Hepatic stellate cell (primary cell): ENCODE measurements at places on chromosomes 7 and 10.

DNA sequence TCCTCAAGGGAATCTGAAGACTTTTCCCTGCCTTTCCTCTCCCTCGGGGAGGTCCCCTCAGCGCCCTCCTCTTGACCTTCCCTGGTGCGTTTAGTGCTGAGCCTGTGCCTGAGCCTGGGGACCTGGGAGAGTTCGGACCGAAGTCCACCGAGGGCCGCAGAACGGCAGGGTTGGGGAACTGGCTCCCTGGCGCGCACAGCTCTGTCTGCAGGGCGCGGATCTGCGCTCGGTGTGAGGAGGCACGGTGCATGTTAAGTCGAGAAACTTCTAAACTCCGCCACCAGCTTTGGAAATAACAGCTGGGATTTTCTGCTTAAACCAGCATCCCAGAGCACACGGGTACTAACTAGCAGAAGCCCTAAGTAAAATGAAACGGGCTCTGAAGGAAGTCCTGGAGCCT, 44.2 kb upstream of the SLC29A4 start:
- no peak for DNase-seq

DNA sequence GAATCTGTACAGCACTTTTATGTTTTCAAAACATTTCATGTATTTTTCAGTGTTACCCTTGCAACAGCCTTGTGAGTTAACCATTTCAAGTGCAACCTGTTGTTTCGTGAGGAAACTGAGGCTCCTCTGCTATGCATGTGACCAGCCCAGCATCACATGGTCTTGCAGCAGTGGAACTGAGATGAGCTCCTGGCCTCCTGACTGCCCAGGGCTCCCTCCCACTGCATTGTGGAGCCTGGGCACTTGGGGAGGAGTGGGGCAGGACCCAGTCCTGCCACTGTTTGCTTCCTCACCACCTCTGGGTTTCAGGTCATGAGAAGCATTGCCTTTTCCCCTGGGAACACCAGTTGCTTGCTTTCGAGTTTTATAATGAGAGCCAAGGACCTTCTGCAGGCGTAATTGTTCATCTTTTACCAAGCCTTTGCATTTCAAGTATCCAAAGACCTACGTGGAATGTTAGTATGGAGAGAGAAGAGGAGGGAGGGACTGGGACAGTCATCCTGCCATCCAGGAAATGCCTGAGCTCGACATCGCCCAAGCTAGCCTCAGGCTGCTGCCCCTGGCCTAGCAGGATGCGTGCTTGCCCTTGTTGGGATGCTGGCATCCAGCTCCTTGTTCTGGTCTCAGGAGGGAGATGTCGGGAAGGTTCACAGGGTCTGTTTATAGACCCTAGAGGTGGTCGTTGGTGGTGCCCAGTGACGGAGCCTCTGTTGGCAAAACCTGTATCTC, 32.3 kb upstream of the BHLHA15 start:
- DNase-seq, result no peak

DNA sequence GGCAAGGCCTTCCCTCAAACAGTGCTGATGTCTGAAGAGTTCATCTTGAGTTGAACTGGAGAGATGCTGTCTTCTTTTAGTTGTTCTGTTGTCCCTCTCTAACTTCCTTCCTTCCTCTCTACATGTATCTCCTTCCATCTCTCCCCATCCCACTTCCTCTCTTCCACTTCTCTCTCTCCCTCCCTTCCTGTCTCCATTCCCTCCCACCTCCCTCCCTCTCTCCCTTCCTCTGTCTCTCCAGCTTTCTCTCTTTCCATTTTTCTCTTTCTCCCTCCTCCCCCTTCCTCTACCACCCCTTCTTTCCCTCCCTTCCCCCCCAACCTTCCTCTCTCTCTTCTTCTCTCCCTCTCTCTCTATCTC, 40.7 kb upstream of the TNS3 start:
- no peak for DNase-seq

DNA sequence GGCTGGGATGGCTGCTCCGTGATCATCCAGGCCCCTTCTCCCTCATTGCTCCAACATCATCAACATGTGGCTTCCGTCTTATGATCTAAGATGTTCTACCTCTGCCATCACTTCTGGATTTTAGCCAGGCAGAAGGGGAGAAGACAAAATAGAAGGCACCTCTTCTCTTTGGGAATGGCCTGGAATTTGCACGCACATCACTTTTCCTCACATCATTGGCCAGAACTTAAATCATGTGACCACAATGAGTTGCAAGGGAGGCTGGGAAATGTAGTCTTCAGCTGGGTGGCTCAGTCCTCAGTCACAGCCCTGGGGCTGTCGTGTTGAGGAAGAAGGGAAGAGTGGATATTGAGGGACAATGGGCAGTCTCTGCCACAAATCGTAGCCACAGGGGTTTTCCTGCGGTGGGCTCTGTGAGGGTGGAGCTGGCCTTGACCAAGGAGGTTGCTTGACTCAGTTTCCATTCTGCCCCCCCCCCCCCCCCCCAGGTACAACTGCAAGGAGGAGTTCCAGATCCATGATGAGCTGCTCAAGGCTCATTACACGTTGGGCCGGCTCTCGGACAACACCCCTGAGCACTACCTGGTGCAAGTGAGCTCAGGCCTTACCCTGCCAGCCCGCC, 50.3 kb downstream of the PALD1 start:
- DNase-seq, result peak; percentile 77

GRCh38 chr7:771234-772004, 44.3 kb upstream of the PRKAR1B start:
- peak; percentile 34 for DNase-seq

DNA sequence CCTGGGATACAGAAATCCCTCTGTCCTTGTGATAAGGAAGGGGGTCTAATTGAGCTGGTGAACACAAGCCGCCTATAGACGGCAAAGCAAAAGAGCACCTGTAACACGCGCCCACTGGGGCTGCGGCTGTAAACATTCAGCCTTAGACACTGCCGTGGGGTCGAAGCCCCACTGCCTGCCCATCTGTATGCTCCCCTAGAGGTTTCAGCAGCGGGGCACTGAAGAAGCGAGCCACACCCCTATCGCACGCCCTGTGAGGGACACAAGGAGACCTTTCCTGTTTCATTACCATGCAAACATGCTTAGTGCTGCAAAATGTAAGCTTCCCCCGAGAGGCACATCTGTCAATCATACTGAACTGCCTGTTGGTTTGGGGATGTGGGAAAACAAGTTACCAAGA, 82.1 kb downstream of the NRP1 start:
- DNase-seq, result no peak

- DNase-seq, result no peak
These were observed 4.4 kb downstream of the ZNF32 start for GRCh38 chr10:43644252-43644651.

GRCh38 chr7:122887198-122887597, 938 bp upstream of the CADPS2 start:
- peak; percentile 70 for DNase-seq

DNA sequence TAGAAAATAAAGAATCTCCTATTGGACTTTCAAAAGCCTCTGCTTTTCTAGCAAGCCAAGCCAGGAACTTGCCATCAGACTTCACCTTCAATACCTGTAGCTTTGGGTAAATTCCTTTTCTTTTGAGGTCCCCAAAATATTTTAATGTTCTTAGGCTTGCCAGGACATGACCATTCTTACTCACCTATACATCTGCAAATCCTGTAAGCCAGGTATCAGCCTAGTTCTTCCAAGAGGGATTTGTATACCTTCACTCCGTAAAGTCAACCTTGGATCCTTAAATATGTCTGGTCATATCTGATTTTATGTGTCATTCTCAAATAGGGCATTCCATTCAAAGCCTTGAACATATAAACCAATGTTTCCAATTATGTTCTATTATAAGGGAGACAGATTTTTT, 210.6 kb upstream of the CELF2 start:
- DNase-seq, result no peak

DNA sequence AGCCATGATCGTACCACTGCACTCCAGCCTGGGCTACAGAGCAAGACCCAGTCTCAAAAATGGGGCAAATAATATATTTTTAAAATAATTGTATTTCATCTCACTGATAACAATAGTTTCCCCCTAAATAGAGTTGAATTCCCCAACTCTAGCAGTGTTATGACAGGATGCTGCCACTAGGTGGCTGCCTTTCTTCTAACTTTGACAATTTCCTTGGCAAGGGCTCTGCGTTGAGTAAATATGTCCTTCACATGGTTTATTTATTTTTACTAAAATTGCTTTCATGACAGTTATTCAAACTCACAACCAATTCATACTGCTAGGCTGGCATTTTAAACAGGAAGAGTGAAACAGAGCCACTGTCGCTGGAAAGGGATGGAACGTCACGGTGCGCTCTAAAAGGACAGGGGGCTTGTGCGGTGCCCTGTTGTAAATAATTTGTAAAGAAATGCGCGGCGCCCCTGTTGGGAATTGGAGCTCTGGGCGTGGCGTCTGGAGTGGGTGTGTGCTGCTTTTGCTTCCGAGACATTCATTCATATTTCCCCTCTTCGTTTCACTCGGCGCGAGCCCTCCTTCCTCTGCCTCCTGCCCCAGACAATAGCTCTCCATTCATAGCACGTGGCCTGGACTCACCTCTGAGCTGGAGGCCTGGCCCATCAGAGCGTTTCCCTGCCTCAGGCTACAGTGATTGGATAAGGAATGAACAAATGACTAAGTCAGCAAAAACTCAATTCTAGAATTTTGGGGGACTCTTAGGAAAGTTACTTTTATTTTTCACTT, 20.5 kb upstream of the PITRM1 start:
- peak; percentile 77 for DNase-seq

GRCh38 chr7:107946451-107946850, 55.5 kb downstream of the DLD start:
- DNase-seq, result no peak

- no peak for DNase-seq
These were observed 25.2 kb downstream of the PHTF2 start for GRCh38 chr7:77823787-77824186.

- no peak for DNase-seq
These were observed 241.3 kb downstream of the CXCL12 start for GRCh38 chr10:44143556-44143955.

- no peak for DNase-seq
These were observed 11.2 kb upstream of the FEZF1 start for GRCh38 chr7:122315507-122316466.

DNA sequence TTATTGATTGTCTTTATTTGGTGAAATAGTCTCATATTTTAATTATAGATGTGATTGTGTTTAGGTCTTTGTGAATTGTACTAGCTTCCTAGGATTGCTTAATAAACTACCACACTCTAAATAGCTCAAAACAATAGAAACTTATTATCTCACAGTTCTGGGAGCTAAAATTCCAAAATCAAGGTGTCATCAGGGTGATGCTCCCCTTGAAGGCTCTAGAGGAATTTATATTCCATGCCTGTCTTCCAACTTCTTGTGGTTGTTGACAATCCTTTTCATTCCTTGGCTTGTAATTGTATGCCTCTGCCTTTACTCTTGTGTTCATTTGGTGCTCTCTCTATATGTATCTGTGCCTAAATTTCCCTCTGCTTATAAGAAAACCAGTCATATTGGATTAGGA, 155.3 kb upstream of the AKR1E2 start:
- no peak for DNase-seq
